ENCODE measurements at places on chromosomes 7 and 10. TPM values are rescaled to one million over a fixed set of nuclear protein-coding genes. Genes with fewer than 3 reads are reported as not detected.

The EVX1 gene
- total RNA-seq, result not detected

The NKX1-2 gene
- total RNA-seq, result not detected

The AMPH gene
- 0.25 TPM for total RNA-seq

The DOCK4 gene
- 16.8 TPM for total RNA-seq

The WDR86 gene
- total RNA-seq, result 19.6 TPM

DNA sequence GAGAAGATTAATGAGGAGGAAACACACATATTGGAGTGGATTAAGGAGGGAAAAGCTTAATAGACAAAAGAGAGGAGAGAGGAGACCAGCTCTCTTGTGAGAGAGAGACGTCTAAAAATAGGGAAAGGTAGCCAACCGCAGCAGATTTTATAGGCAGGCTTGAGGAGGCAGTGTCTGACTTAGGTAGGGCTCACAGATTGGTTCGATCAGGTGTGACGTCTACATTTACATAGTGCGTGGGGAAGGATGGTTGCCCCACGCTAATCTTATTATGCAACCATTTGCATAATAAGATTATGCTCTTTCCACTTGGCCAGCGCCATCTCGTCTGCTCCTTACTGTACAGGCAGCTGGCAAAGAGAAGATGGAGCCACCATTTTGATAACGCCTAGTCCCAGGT is 122.0 kb downstream of the MARCHF5 start:
- DNase-seq, result no peak

DNA sequence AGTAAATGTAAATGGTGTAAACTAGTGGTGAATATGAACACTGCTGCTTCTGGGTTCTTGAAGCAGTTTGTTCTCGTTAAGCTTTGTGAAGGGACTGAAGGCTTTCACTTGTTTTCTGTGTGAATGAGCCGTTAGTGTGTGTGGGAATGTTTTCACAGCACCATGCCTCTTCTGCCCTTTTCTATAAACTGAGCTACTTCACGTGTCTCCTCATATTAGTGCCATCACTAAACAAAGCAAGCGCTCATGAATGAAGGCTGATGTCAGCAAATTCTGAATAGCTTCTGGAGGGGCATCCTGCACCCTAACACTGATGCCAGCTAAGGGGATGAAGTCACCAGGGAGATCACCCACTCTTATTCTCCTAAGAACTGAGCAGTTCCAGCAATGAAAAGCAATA is 205.6 kb upstream of the ETV1 start:
- DNase-seq, result no peak

DNA sequence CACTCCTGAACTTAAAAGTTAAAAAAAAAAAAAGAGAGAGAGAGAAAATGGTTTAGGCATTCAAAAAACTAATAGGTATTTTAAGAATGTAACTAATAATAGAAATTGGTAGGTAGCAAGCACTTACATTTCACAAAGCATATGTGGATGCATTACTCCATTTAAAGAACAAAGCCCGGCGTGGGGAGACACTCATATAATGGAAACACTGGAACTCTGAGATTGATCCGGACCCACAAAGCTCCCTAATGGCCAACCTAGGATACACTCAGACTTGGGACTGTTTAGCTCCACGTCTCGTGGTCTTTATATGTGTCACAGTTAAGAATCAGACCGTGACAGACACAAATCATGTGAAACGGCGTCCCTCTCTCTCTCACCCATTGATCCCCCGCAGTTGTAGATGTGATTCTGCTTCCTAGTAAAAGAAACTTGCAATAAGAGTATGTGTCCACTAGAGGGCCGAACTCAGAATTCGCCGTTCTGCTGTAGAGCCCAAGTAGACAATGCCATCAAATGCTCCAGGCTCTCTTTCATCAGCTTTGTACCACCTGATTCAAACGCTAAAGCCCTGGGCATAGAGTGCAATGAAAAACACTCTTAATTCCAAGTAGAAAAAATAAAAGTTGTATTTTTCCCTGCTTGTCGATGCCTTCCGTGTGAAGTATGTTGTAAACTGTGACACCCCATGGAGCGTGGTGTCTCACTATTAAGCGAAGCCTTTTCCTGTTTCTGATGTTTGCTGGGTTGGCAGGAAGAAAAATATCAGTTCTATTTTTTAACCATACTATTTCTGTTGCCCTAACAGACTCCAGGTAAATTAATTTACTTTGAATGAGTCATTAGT is 429.0 kb upstream of the MTPN start:
- DNase-seq, result peak; percentile 18

- DNase-seq, result no peak
Measured at GRCh38 chr7:28276298-28276697, 95.7 kb upstream of the JAZF1 start.

DNA sequence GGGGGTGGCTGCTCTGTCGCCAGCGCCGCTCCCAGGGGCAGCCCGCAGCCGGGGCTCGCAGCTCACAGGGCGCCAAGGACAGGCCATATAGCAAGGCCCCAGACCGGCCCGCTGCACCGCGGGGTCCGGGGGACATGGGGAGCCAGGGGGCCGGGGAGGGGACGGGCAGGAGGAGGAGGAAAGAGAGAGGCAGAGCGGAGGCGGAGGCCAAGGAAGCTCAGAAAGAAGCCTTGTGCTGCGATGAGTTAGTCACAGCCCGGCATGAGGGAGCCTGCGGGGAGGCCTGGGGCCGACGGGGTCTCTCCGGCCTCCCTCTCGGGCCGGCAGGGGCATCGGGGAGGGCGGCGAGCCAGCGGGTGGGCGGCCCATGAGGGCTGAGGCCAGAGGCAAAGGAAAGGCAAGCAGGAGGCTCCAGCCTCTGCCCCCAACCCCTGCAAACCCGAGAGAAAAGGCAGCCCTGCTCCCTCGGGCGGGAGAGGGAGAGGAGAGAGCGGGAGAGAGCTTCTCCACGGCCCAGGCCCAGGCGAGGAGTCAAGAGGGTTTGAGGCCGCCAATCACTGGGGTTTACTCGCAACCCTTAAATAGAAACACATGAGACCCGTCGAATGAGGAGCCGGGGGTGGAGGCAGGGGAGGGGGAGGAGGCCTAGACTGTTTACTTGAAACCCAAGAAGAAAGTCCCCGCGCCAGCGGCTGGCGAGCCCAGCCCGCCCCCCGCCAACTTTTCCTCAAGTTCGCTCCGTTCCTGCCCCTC is 167.9 kb downstream of the NEURL1 start:
- DNase-seq, result peak; percentile 53

DNA sequence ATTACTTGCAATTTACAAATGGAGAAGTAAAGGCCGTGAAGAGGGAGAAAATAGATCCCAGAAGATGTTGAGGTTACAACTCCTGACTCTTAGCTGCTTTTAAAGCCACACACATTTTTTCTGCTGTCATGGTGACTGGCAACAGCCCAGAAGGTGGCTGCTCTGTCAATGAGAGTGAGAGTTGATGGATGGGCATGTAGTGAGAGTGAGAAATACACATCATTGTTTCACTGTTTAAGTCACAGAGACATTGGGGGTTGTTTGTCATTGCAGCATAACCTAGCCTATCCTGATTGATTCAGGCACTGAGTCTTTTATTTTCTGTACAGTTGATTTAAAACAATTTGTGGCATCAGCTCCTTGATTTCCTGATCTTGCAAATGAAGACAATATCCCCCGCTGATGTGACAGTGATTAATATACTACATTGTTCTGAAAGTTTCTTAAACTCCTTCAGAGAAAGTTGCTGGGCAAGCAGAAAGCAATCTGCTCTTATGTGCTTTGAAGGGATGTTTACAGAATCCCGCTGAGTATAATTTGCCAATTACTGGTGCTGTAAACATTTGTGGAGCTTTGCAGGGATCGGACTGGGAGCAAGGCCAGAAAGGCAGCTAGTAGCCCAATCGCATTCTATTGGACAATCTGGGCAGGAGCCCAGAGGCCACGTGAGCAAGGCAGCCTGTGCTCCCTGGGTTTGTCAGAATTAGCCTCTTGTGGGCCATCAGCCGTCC is 229.6 kb downstream of the PRPF18 start:
- DNase-seq, result no peak

- no peak for DNase-seq
Measured at GRCh38 chr7:17166824-17167379, 131.6 kb upstream of the AHR start.

GRCh38 chr7:121557034-121557892 is 161.2 kb upstream of the FAM3C start:
- no peak for DNase-seq

Data from kidney epithelial cell (primary cell).